ENCODE measurements at places on chromosomes 5 and 9.
A peak's percentile ranks its signal among the peaks of the same experiment; 100 is the strongest.

GRCh38 chr5:41109186-41109585 is 38.0 kb upstream of the MROH2B start:
- H3K36me3 ChIP-seq, result no peaks in the 10 kb centered on the region
- DNase-seq, result no peak
- no peak overlapping the region for H3K27ac ChIP-seq
- H3K27me3 ChIP-seq, result no peaks in the 10 kb centered on the region
- H3K4me3 ChIP-seq, result no peak overlapping the region
- no peaks in the 10 kb centered on the region for H3K4me1 ChIP-seq

- H3K4me3 ChIP-seq, result no peak overlapping the region
- H3K36me3 ChIP-seq, result no peaks in the 10 kb centered on the region
- H3K27ac ChIP-seq, result no peak overlapping the region
- no peaks in the 10 kb centered on the region for H3K4me1 ChIP-seq
- DNase-seq, result no peak
- no peaks in the 10 kb centered on the region for H3K27me3 ChIP-seq
Observed at GRCh38 chr9:80995759-80996158, 693.6 kb downstream of the TLE1 start.

DNA sequence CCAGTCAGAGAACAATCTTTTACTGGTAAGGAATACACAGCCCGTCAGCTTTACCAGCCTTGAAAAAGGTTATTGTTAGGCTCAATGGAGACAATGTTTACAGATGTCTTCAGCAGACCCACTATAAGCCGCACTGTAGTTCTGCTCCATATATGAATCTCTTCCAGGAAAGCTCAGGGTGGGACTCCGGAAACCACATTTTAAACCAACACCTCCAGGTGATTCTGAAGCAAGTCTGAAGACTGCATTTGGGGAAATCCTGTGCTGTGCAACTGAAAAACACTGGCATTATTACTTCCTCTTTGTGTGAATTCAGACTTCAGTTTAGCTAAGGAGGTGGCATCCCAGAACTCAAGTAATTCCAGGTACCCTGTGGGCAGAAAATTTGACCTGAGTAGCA is 3.5 kb downstream of the GZMK start:
- no peaks in the 10 kb centered on the region for H3K27me3 ChIP-seq
- H3K27ac ChIP-seq, result no peak overlapping the region

- H3K36me3 ChIP-seq, result no peaks in the 10 kb centered on the region
- no peak for DNase-seq
- H3K27me3 ChIP-seq, result no peaks in the 10 kb centered on the region
- no peak overlapping the region for H3K27ac ChIP-seq
- no peak overlapping the region for H3K4me3 ChIP-seq
Observed at GRCh38 chr5:174775081-174775480, 50.7 kb downstream of the MSX2 start.

DNA sequence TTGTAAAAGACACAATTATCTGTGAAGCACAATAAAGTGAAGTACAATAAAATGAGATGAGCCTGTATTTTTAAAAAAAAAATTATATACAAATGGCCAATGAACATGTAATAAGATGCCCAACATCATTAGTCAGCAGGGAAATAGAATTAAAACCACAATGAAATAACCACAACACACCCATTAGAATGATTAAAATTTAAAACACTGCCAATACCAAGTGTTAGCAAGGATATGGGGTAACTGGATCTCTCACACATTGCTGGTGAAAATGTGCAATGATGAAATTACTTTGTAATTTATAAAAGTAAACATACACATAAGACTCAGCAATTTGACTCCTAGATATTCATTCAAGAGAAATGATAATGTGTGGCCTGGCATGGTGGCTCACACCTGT is 62.8 kb downstream of the SHOC1 start:
- H3K27ac ChIP-seq, result no peak overlapping the region
- H3K4me1 ChIP-seq, result no peaks in the 10 kb centered on the region
- no peak for DNase-seq
- H3K4me3 ChIP-seq, result no peak overlapping the region

GRCh38 chr9:2152966-2153629 is 138.0 kb downstream of the SMARCA2 start:
- no peaks in the 10 kb centered on the region for H3K27me3 ChIP-seq
- no peaks in the 10 kb centered on the region for H3K36me3 ChIP-seq
- no peak for DNase-seq
- H3K27ac ChIP-seq, result no peak overlapping the region

GRCh38 chr5:31194468-31194813 is 955 bp downstream of the CDH6 start:
- peaks cover 34% of the 10 kb centered on the region for H3K27me3 ChIP-seq
- H3K36me3 ChIP-seq, result no peaks in the 10 kb centered on the region
- peak; percentile 14 for DNase-seq
- peak overlapping the region; percentile 97 for H3K4me3 ChIP-seq
- peaks cover 35% of the 10 kb centered on the region for H3K4me1 ChIP-seq

- H3K36me3 ChIP-seq, result no peaks in the 10 kb centered on the region
- H3K4me3 ChIP-seq, result no peak overlapping the region
- DNase-seq, result no peak
- no peaks in the 10 kb centered on the region for H3K4me1 ChIP-seq
- no peak overlapping the region for H3K27ac ChIP-seq
- no peaks in the 10 kb centered on the region for H3K27me3 ChIP-seq
Observed at GRCh38 chr9:75588808-75589207, 301.7 kb upstream of the PCSK5 start.

GRCh38 chr5:25224316-25224982 is 579.7 kb upstream of the CDH10 start:
- H3K4me1 ChIP-seq, result no peaks in the 10 kb centered on the region
- H3K27me3 ChIP-seq, result no peaks in the 10 kb centered on the region
- no peak overlapping the region for H3K4me3 ChIP-seq
- no peaks in the 10 kb centered on the region for H3K36me3 ChIP-seq
- no peak for DNase-seq

DNA sequence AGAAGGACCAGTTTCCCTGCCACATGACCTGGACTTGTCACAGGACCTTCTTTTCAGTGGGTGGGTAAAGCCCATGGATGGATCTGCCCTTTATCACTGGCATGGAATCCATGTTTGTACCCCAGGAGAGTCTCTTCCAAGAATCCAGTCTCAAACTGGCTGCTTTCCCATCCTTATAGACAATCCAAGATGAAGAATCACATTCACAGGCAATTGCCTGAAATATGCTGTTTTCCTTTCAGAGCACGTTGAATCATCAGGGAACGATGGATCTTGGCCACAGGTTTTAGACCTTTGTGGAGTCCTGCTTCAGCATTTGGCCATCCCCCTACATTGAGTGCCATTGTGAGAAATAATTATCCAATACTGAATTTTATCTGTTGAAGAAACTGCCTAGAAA is 319.8 kb downstream of the ASTN2 start:
- DNase-seq, result no peak
- H3K27me3 ChIP-seq, result no peaks in the 10 kb centered on the region
- no peak overlapping the region for H3K27ac ChIP-seq
- H3K4me3 ChIP-seq, result no peak overlapping the region
- H3K36me3 ChIP-seq, result no peaks in the 10 kb centered on the region

GRCh38 chr5:99169309-99169708 is 240.5 kb upstream of the CHD1 start:
- H3K27ac ChIP-seq, result no peak overlapping the region
- no peak overlapping the region for H3K4me3 ChIP-seq
- no peaks in the 10 kb centered on the region for H3K27me3 ChIP-seq
- H3K4me1 ChIP-seq, result peaks cover 8% of the 10 kb centered on the region

DNA sequence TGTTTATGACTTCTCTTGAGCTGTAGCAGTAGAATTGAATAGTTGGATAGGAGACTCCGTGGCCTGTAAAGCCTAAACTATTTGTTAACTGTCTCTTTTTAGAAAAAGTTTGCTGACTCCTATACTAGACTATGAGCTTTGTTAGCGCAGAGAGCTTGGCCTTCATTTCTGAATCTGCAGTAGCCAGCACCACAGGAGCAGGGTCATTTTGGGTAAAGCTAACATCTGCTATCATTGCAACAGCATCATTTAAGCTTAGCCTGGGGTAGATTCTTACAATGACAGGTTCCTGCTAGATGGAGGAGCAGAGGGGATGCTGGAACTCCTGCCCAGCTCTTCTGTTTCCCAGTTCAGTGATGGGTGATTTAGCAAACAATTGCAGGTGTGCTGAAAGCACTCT is 133.7 kb upstream of the ASTN2 start:
- peaks cover 15% of the 10 kb centered on the region for H3K4me1 ChIP-seq
- H3K27ac ChIP-seq, result no peak overlapping the region
- no peaks in the 10 kb centered on the region for H3K27me3 ChIP-seq

GRCh38 chr9:111514967-111515366 is 10.0 kb upstream of the ZNF483 start:
- no peak overlapping the region for H3K4me3 ChIP-seq
- H3K36me3 ChIP-seq, result no peaks in the 10 kb centered on the region

DNA sequence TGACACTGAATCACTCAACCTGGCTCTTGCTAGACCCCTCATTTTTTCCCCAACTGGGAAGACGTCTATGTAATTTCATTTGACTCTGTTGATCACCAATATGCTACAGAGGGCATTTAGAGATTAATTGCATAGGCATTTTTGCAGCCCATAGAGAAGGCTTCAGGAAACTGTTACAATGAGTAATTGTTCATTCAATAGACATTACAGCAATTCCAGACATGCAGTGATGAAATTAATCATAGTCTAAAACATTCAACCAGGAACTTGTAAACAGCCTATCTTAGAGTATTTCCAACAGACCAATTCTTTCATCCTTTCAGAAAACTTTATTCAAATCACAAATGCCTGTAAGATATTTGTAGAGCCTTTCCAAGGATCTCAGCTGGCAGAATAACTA is 122.3 kb downstream of the MARCHF11 start:
- peaks cover 9% of the 10 kb centered on the region for H3K4me1 ChIP-seq
- H3K27me3 ChIP-seq, result no peaks in the 10 kb centered on the region
- H3K36me3 ChIP-seq, result no peaks in the 10 kb centered on the region
- H3K4me3 ChIP-seq, result no peak overlapping the region
- H3K27ac ChIP-seq, result no peak overlapping the region

GRCh38 chr5:41636605-41637004 is 126.2 kb upstream of the PLCXD3 start:
- H3K27me3 ChIP-seq, result no peaks in the 10 kb centered on the region
- H3K36me3 ChIP-seq, result no peaks in the 10 kb centered on the region
- H3K4me3 ChIP-seq, result no peak overlapping the region

DNA sequence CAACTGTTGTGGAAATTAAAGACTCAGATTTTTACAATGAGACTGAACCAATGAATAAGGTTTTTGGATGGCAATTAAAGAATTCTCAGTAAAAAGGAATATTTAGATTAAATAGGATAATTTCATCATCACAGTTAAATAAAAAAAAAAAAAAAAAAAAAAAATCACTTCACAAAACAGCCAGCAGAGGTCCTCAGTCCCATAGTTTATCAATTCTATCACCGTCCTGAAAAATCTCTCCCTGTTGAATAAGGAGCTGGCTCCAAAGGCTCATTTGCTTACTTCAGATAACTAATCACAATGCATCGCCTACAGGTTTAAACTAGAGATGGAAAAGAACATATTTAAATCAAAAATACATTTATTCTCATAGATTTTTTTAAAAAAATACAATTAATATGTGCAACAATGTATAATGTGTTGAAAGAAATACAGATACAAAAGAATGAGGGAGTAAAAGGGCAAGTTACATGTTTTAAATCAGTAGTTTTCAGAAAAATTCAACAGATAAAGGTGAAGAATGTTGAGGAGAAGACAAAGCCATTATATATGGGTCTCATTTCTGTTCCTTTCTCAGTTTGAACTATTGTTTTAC is 175.8 kb upstream of the CHD1 start:
- no peak overlapping the region for H3K4me3 ChIP-seq
- H3K4me1 ChIP-seq, result peaks cover 14% of the 10 kb centered on the region
- no peak overlapping the region for H3K27ac ChIP-seq
- no peaks in the 10 kb centered on the region for H3K27me3 ChIP-seq
- no peaks in the 10 kb centered on the region for H3K36me3 ChIP-seq
- peak; percentile 70 for DNase-seq

DNA sequence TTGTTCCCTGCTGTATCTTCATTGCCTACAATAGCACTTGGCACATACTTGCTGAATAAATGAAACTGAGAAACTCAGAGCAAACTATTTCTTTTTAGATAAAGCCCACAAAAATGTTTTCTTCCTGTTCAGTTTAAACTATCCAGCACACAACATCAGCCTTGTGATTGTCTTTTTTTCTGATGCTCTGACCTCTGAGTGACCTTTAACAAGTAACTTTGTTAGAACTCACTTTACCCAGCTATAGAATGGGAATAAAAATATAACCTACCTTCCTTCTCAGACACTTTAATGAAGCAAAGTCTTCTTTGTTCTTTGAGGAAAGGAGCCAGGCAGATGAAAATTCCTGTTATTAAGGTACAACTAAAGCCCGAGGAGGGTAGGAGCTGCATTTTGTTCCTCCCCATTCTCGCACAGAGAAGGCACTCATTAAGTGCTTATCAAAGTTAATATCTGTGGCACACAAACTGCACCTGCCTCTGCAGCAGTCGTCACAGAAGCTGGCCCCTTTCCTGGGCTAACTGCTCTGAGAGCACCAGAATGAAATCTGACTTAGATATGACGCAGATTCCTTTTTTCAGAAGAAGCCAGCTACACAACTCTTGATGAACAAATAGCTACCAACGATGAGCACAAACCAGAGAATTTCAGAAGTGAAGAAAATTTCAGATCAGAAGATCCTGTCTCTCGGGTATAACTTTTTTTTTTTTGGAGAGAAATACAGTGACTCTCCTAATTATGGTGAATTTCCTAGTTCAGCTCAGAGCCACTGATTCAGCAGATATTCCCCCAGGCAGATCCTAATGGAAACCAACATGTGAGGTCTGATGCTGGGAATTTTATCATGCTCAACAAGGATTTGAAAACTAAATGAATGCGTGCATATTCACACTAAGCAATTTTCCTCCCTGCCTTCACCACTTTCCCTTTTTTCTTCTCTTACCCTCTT is 31.0 kb upstream of the NR3C1 start:
- H3K27ac ChIP-seq, result no peak overlapping the region
- no peaks in the 10 kb centered on the region for H3K36me3 ChIP-seq
- H3K27me3 ChIP-seq, result no peaks in the 10 kb centered on the region
- no peak for DNase-seq
- H3K4me3 ChIP-seq, result no peak overlapping the region

Data from neural progenitor cell (in vitro differentiated cells).